ENCODE measurements at places on chromosomes 6 and 20. TPM values are rescaled to one million over a fixed set of nuclear protein-coding genes. Genes with fewer than 3 reads are reported as not detected.

Gene ULBP1
- polyA plus RNA-seq: 0.04 TPM

Gene ENPP1
- 0.27 TPM for polyA plus RNA-seq

Gene CLDN20
- polyA plus RNA-seq: not detected

Gene NRSN1
- polyA plus RNA-seq: not detected

Gene IBTK
- 4.4 TPM for polyA plus RNA-seq

Gene TREML4
- polyA plus RNA-seq: not detected

Gene FAM83D
- polyA plus RNA-seq: 0.82 TPM

Gene CFAP206
- polyA plus RNA-seq: not detected

Gene ARMC12
- 2.8 TPM for polyA plus RNA-seq

Gene FUT9
- not detected for polyA plus RNA-seq

Gene GGTLC1
- not detected for polyA plus RNA-seq

Gene PRPF6
- 32.1 TPM for polyA plus RNA-seq

Gene BTNL2
- not detected for polyA plus RNA-seq

Gene ZFP57
- polyA plus RNA-seq: 0.39 TPM

Gene HLA-DRA
- 4,999 TPM for polyA plus RNA-seq

Gene KIFC1
- 1.0 TPM for polyA plus RNA-seq

Gene NKAIN4
- polyA plus RNA-seq: not detected

Gene TMEM242
- polyA plus RNA-seq: 6.3 TPM

Gene HLA-F
- 1,409 TPM for polyA plus RNA-seq

Gene SLC22A16
- polyA plus RNA-seq: not detected

Gene ZBP1
- 96.2 TPM for polyA plus RNA-seq

Gene MAS1
- polyA plus RNA-seq: not detected

Gene KCNK16
- polyA plus RNA-seq: not detected

Gene BNIP5
- 0.09 TPM for polyA plus RNA-seq

Gene TRIM15
- polyA plus RNA-seq: not detected

Gene SLC26A8
- polyA plus RNA-seq: 0.01 TPM

Gene EDN1
- 1.4 TPM for polyA plus RNA-seq

Gene CDH4
- not detected for polyA plus RNA-seq

Gene TRAPPC3L
- polyA plus RNA-seq: not detected

Gene OTOR
- polyA plus RNA-seq: not detected

Gene ENPP5
- 0.13 TPM for polyA plus RNA-seq

Gene FGD2
- 444 TPM for polyA plus RNA-seq

Gene ERMARD
- polyA plus RNA-seq: 80.3 TPM

Gene SAMD10
- polyA plus RNA-seq: 34.2 TPM

Gene LIME1
- polyA plus RNA-seq: 63.0 TPM

Gene PRDM1
- 8.4 TPM for polyA plus RNA-seq

Gene KCNS1
- polyA plus RNA-seq: not detected

Gene MICAL1
- 400 TPM for polyA plus RNA-seq

Gene POPDC3
- polyA plus RNA-seq: not detected
